IMR-90 (cell line): ENCODE measurements at places on chromosomes 5 and 9. TPM values are rescaled to one million over a fixed set of nuclear protein-coding genes. Genes with fewer than 3 reads are reported as not detected.

- peaks cover 45% of the 10 kb centered on the region for H3K36me3 ChIP-seq
- H3K4me3 ChIP-seq: no peak overlapping the region
- DNase-seq: no peak
- peaks cover 6% of the 10 kb centered on the region; the same call in 1 of the 2 replicates for H3K4me1 ChIP-seq
- H3K27me3 ChIP-seq: no peaks in the 10 kb centered on the region
Measured at GRCh38 chr5:151053796-151054462, 26.9 kb downstream of the TNIP1 start.

- no peak overlapping the region for H3K27ac ChIP-seq
- peaks cover 13% of the 10 kb centered on the region for H3K36me3 ChIP-seq
- no peaks in the 10 kb centered on the region for H3K27me3 ChIP-seq
- peaks cover 3% of the 10 kb centered on the region; the same call in 1 of the 2 replicates for H3K4me1 ChIP-seq
Measured at GRCh38 chr9:93640027-93640426, 63.6 kb downstream of the PHF2 start.

RORB gene
- under 0.01 TPM in 1 of 2 replicates, not detected in the other for total RNA-seq

GRCh38 chr5:59517926-59518585 lies 375.5 kb downstream of the PDE4D start:
- H3K4me3 ChIP-seq: no peak overlapping the region
- H3K4me1 ChIP-seq: no peaks in the 10 kb centered on the region
- peak; percentile 62 for DNase-seq
- no peaks in the 10 kb centered on the region for H3K27me3 ChIP-seq

SHOC1 gene
- total RNA-seq: not detected in 2 replicates

GRCh38 chr9:95495529-95495928 lies 21.2 kb downstream of the PTCH1 start:
- DNase-seq: no peak
- H3K27me3 ChIP-seq: no peaks in the 10 kb centered on the region
- H3K36me3 ChIP-seq: peaks cover 4% of the 10 kb centered on the region; the same call in 1 of the 2 replicates
- no peak overlapping the region for H3K27ac ChIP-seq

GRCh38 chr5:160787240-160787639 lies 64.8 kb downstream of the ATP10B start:
- no peaks in the 10 kb centered on the region for H3K36me3 ChIP-seq
- DNase-seq: no peak
- no peaks in the 10 kb centered on the region for H3K27me3 ChIP-seq
- no peak overlapping the region for H3K27ac ChIP-seq

TLX3 gene
- not detected in 2 replicates for total RNA-seq

- peaks cover 22% of the 10 kb centered on the region for H3K36me3 ChIP-seq
- DNase-seq: no peak
- no peaks in the 10 kb centered on the region for H3K27me3 ChIP-seq
Measured at GRCh38 chr5:163439092-163439425, 1.7 kb downstream of the CCNG1 start.

CTXN3 gene
- not detected in 2 replicates for total RNA-seq

UNC13B gene
- 12.2 and 14.3 TPM in 2 replicates for total RNA-seq
